Cardiac muscle cell (in vitro differentiated cells and primary cell): ENCODE measurements at places on chromosomes 6 and 20.

DNA sequence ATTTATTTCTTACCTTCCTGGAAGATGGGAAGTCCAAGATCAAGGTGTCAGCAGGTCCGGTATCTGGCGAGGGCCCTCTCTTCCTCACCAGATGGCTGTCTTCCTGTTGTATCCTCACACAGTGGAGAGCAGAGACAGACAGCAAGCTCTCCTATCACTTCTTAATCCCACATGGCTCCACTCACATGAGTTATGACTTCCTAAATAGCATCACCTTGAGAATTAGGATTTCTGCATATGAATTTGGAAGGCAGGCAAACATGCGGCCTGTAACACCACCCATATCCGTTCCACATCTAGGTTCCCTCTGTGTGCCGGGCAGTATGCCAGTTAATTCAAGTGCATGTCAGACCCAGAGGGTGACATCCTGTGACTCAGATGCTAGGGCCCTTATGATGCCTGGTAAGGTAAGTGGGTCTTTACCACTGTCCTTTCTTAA is 2.1 kb downstream of the RAET1E start:
- DNase-seq: no peak

DNA sequence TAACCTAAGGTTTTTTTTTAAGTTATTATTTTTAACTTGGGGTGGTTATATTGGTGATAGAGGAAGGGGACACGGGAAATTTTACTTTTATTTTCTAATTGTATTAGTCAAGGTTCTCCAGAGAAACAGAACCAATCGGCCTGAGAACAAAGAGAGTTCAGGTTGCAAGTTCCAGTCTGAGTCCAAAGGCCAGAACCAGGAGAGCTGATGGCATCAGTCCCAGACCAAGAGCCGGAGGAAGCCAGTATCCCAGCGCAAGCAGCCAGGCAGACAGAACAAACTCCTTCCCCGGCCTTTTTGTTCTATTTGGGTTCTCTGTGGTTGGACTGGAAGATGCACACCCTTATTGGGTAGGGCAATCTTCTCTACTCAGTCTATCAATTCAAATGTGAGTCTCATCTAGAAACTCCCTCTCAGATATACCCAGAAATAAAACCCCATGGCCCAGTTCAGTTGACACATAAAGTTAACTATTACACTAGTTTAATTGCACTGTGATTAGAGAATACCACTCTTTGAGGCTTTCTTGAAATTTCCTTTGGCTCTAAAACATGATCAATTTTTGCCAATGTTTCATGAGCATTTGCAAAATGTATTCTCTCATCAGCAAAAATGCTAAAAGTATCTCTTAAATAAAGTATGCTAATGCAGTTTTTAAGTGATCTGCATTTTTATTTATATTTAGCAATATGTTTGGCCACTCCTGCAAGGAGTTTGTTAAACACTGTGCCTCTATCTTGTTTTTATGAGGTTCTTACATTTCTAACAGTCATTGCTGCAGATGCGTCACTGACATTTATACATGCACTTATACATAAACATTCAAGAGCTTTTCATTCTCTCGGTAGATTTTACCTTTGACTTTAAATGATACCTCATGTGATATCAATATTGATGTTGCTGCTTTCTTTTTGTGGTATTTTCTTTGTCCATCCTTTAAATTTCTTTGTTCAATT is 103.2 kb upstream of the SSTR4 start:
- no peak for DNase-seq

DNA sequence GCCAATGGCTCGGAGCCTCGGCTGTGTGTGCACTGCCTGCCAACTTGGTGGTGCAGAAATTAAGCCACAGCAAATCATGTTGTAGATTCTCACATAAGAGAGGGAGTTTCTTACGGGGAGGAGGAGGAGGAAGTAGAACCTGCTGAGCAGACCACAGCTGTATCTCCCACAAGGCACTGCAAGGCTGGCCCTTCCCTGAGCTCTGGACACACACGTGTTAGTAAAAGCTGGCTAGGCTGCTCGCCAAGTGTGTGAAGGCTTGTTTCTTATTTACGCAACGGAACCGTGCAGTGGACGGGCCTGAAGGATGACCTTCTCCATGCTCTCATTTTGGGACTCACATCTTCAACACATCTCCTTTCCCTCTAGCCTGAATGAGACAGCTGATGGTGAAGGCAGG is 15.7 kb upstream of the QKI start:
- no peak for DNase-seq

GRCh38 chr20:16378712-16379370 is 194.4 kb downstream of the KIF16B start:
- DNase-seq: no peak

DNA sequence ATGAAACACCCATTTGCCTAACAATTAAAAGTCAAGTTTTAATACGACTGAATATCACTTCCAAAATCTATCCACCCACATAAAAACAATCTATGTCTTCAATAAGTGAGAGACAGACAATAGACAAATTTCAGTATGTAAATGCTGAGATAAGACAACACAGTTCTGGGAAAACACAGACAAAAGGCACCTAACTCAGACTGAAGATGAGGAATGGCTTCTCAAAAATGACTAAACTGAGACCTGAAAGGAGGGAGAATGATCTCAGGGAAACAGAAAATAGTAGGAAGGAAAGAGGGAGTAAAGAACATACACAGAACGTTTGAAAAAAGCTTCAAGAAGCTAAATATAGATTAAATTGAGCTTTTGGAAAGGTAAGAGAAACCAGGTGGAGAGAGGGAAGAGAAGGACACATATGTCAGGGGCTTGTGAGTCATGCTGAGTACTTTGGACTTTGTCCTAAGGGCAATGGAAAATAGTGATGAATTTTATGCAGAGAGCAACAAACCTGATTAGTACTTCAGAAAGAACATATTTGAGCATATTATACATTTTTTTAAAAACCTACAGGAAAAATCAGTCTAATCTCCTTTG is 16.1 kb downstream of the LMBRD1 start:
- no peak for DNase-seq

- no peak for DNase-seq
Measured at GRCh38 chr6:142699391-142699790, 245.6 kb downstream of the HIVEP2 start.

DNA sequence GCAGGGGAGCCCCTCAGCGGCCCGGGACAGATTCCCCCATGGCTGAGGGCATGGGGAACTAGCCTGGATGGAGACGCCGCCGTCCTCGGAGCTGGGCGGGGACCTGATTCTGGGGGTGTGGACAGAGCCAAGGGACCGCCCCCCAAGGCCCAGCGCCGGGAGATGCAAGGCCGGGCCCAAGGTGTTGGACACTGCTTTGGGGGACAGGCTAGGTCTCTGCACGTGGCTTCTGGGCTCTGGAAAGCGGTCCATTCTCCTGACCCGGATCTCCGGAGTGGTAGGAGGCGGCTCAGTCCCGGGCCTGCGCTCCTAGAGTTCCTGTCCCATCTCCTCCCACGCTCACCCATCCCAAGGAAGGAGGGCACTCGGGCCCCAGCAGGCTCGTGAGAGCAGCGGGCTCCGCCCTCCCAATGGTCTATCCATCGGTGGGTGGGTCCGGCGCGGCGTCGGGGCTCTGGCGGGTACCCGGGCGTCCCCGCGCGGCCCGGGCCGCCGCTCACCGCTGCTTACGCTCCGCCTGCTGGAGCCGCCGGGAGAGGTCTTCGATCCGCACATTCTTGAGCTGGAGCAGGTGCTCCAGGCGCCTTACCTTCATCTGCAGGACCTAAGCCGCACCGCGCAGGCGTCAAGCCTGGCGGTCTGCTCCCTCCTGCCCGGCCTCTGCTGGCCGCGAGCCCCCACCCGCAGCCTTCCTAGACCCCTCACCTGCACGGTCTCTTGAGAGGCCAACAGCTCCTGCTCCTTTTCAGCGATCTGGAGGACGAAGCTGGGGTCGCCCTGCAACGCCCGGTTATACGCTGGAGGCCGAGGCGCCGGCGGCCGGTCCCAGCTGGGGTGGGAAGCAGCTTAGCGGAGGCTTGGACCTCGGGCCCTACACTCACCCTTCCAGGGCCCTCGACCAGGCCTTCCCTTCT is 3.3 kb downstream of the SPEF1 start:
- peak; percentile 54 for DNase-seq

DNA sequence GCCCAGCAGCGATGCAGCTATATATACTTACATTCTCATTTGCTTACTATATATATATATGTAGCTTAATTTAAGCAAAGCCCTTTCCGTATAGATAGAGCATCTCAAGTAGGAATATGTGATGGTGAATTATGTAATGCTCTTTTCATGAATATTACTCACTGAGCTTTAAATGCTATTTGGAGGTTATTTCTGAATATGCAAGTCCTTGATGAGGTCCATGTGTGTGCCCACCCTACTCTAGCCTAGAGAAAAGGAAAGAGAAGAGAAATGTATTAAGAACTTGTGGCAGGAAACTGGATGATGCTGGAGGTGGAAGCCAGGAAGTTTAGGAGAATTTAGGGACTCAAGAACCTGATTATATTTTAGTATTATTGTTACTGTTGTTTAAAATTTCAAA is 63.2 kb downstream of the PHACTR1 start:
- DNase-seq: no peak

GRCh38 chr6:13280254-13280653 is 48.1 kb downstream of the TBC1D7 start:
- DNase-seq: no peak

- DNase-seq: no peak
Measured at GRCh38 chr20:4797275-4797674, 75.6 kb downstream of the PRND start.

GRCh38 chr20:18973529-18974173 is 160.1 kb downstream of the SCP2D1 start:
- no peak for DNase-seq

DNA sequence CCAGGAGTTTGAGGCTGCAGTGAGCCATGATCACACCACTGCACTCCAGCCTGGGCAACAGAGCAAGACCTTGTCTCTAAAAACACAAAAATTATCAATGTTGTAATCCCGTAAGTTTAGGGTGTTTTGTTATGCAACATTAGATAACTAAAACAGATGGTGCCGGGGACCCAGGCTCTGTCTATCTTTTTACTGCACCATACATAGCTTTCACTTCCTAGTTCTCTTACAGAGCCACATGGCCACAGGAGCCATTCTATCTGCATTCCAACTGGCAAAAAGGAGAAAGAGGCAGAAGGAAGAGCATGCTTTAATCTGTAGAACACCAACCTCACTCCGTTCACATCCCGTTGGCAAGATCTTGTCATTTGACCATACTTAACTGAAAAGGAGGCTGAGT is 5.4 kb upstream of the TCF15 start:
- DNase-seq: no peak

- no peak for DNase-seq
Measured at GRCh38 chr6:35669451-35670045, 19.2 kb downstream of the FKBP5 start.

- DNase-seq: no peak
Measured at GRCh38 chr6:30311101-30311500, 15.6 kb upstream of the TRIM39 start.

- peak; percentile 45 for DNase-seq
Measured at GRCh38 chr6:21348504-21349195, 244.9 kb upstream of the SOX4 start.

GRCh38 chr6:137868721-137869548 is 1.9 kb downstream of the TNFAIP3 start:
- DNase-seq: no peak

- peak; percentile 34 for DNase-seq
Measured at GRCh38 chr6:56902641-56903464, 52.1 kb upstream of the BEND6 start.

DNA sequence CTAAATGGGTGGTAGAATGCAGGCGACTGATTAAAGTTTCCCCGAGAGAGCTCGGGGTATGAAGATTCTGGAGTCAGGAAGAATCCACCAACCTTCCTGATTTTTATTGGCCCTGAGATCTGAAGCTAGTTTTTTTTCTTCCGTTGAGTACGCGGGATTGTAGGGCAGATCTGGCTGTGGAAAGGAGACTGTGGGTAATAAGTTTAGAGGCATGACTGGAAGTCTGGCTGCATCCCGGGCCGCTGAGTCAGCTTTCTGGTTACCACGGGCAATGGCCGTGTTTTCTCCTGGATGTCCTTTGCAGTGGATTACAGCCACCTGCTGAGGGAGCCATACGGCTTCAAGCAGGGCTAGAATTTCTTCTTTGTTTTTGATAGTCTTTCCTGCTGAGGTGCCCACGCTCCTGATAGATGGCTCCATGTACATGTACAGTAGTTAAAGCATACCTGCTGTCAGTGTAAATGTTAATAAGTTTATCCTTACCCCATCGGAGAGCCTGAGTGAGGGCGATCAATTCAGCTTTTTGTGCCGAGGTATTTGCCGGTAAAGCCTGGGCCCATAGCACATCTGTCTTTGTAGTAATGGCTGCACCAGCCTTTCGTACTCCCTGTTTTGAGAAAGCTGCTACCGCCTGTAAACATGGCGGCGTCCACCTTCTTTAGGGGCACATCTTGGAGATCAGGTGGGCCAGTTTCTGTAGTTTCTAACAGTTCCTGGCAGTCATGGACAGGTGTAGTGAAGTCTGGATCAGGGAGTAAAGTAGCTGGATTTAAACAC is 154.0 kb downstream of the TRIM27 start:
- DNase-seq: peak; percentile 45

GRCh38 chr6:42075159-42075838 is 25.0 kb downstream of the TAF8 start:
- peak; percentile 83 for DNase-seq

DNA sequence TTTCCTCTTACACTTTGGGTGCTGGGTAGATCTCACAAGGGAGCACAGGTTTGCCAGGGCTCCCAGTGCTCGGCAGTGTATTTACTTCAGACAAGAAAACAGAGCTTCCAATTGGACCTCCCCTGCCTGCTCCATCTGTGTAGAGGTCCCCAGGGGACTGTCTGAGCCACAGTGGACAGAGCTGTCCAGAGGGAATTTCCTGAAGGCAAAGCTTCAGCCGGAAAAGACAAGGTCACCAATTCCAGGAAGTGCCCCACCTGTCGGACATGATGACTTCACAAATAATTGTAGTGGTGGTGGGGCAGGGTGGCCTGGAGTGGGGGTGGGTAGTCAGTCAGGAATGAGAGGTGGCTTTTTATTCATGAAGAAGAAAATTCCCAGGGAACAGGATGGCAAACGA is 18.6 kb downstream of the ADGRF5 start:
- DNase-seq: peak; percentile 24

- peak; percentile 58 for DNase-seq
Measured at GRCh38 chr6:53728570-53729194, 63.1 kb upstream of the KLHL31 start.

DNA sequence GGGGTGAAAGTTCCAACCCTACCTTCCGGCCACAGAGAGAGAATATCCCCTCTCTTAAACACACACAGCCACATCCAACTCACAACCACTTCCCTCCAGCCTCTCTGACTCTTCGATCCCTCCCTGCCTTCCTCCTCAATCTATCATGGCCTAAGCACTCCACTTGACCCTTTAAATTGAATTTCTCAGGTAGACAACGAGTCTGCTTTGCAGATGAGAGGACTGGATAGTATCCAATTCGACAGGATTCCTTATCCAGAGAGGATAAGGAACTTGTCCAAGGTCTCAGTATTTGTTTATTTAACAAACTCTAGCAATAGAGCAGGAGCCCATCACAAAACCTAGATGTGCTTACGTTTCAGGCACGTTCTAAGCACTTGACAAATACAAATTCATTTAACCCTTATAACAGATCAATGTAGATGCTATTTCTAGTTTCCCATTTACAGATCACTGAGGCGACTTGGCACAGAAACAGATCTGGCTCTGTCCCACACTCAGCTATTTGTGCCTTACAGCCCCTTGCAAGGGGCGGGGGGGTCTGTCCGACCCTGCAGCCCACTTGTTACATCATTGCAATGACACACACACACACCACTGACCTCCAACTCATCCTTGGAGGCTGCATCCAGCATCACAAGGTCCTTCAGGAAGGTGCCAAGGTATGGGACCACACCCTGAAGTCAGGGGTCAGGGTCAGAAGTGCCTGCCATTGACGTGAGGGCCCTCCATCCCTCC is 4.5 kb downstream of the RGL2 start:
- no peak for DNase-seq
